Lower lobe of right lung (tissue), 2 donors: ENCODE measurements at places on chromosomes 5 and 9. TPM values are rescaled to one million over a fixed set of nuclear protein-coding genes. Genes with fewer than 3 reads are reported as not detected.

Gene RASEF
- total RNA-seq = 11.5 TPM

GRCh38 chr5:91178461-91178860 lies 204.7 kb downstream of the ARRDC3 start:
- no peak for DNase-seq

- no peak for DNase-seq
Observed at GRCh38 chr9:70000469-70000868, 43.2 kb upstream of the MAMDC2 start.

- DNase-seq = no peak
Observed at GRCh38 chr5:10789021-10789420, 28.0 kb upstream of the DAP start.

- no peak for DNase-seq
Observed at GRCh38 chr5:15463231-15463980, 36.6 kb upstream of the FBXL7 start.

Gene TNC
- total RNA-seq = 18.5 TPM

Gene PCDHGA1
- total RNA-seq = 0.53 TPM

DNA sequence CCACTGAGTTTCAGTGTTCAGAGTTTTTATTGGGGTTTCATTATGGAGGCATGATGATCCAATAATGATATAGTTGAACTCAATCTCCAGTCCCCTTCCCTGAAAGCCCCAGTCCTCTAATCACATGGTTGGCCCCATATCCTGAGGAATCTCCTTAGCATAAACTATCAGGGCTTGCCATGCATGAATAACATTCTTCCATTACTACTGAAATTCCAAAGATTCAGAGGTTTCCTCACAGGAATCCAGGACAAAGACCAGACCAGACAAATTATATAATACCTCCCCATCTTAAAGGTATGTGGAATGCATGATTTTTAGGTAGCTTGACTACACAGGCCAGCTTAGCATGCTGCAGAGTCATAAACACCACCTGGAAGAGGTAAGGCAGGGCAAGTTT lies 15.5 kb upstream of the LRRTM2 start:
- DNase-seq = no peak

Gene FBP2
- total RNA-seq = not detected

- DNase-seq = no peak
Observed at GRCh38 chr9:19690128-19690527, 98.7 kb downstream of the SLC24A2 start.

DNA sequence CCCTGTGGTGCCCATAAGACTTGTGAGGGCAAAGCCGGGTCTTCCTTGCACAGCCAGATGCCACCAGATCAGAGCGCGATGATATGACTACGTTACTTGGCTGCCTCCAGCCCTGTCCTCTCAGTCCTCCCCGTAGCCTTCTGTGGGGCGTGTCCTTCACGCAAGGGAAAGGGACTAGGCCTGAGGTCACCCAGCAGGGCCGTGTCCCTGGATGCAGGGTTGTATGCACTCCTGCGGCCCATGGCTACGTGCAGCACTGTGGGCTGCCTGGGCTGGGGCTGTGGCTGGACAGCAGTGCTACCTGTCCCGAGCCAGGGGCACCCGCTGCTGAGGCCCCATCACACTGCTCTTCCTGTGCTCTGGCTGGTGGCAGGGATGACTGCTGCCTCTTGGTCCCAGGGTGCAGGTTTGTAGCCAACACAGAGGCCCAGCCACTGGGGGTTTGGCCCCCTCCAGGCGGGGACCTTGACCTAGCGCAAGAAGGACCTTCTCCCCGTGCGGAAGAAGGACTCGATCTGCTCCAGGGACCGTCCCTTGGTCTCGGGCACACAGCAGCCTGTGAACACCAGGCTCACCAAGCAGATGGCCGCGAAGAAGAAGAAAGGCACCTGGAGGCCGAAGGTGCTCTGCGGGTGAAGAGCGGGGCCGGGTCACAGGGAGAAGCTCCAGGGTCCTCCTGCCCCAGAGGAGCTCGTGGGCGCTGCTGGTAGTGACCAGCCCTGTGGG lies 7.2 kb downstream of the SLC2A6 start:
- no peak for DNase-seq

- no peak for DNase-seq
Observed at GRCh38 chr9:106621313-106622163, 241.4 kb upstream of the ZNF462 start.

- DNase-seq = no peak
Observed at GRCh38 chr9:79924836-79925235, 353.1 kb downstream of the TLE4 start.

- DNase-seq = no peak
Observed at GRCh38 chr9:20618361-20618802, 3.9 kb downstream of the MLLT3 start.

Gene LCN12
- total RNA-seq = 1.9 TPM

Gene FGFR4
- total RNA-seq = 59.7 TPM

Gene SPOCK1
- total RNA-seq = 8.4 TPM

GRCh38 chr5:433836-434235 lies 9.1 kb upstream of the EXOC3 start:
- DNase-seq = no peak

DNA sequence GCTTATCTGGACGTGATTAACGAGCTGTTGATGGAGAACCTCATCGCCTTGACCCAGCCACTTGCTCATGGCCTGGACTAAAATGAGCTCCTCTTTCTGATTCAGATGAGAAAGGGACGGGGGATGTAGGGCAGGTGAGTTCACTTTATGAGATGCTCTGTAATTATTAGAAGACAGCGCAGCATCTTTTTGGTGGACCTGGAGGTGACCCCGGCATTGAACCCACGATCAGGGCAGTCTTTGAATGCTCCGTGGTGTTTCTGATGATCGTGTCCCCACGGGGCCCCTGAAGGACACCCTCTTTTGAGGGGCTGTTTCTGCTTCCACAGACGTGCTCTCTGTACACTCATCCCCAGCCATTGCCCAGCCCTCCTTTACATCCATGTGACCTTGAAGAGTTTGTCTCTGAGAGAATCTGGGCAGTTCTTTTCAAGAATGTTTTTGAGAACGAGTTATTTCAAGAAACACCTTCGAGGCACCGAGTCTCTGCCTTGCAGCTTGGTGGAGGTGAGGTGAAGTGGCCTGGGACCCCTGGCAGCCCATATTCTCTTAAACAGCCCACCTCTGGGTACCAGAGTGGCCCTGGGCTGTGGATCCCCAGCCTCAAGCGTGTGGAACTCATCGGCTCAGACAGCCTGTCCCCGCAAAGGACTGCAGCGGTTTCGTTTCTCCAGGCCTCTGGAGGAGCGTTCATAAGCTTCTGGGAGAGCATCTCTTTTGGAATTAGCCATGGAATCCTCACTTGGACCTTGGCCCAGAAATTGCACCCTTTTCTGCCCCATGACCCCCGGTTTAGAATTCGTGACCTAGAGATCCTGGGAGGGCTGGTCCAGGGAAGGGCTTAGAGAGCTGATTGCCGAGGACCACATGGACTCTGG lies 50.3 kb downstream of the COL5A1 start:
- peak; percentile 26 for DNase-seq
